Psoas muscle (tissue), 8 donors: ENCODE measurements at places on chromosomes 11 and 22.

- no peak for DNase-seq
Measured at GRCh38 chr11:121439337-121439736, 12.8 kb upstream of the SORL1 start.

GRCh38 chr11:95256321-95256779 lies 25.3 kb upstream of the SESN3 start:
- DNase-seq: no peak

DNA sequence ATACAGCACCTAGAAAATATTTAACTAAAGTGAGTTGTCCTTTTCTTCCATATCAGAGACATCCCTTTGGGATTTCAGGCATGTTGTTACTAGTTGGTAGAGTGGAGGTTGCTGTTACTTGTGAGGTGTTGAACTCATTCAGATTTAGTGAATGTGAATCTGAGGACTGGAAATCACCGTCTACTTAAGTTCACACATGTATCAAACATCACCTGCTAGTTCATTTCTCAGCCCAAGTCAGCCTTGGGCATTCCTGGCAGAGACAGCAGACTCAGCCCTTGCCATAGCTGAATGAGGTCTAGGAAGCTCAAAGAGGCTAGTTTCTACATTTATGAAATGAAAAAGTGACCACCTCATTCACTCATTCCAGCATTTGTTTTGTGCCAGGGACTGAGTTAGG lies 9.7 kb downstream of the KDELR3 start:
- no peak for DNase-seq

DNA sequence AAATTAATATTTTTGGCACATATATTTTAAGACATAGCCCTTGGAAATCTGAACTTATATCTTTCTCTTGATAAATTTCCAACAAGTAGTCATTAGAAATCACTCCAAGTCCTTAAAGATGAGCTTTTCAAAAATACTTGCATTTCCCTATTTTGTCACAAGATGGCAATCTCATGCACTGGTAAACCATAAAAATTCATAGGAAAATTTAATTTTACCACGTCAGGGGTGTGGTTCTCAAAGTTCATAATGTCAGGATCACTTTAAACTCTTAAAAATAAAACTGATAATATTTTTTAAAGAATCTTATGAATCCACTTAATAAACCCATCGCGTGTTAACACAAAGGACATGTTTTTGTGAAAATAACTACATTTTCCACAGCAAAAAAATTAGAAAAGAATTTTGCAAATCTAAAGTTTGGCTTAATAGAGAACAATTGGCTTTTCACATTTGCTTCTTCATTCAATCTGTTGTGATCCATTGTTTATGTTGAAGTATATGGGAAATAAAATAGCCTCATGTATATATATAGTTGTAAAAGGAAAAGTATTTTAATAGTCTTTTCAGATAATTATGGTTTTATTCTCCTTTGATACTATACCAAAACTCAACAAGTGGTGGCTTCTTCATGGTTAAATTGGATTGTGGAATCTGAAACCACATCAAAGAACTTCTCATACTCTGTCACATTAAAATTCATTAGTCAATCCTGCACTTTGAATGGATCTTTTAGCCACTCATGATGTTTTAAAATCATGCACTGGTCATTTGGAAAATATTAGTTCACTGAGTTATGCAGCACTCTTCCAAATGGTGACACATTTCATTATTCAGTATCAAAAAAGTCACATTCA lies 169.1 kb downstream of the CADM1 start:
- DNase-seq: no peak

GRCh38 chr11:6298605-6299004 lies 21.7 kb downstream of the CAVIN3 start:
- DNase-seq: peak; percentile 64

- DNase-seq: no peak
Measured at GRCh38 chr11:118841469-118842242, 42.0 kb upstream of the CXCR5 start.

DNA sequence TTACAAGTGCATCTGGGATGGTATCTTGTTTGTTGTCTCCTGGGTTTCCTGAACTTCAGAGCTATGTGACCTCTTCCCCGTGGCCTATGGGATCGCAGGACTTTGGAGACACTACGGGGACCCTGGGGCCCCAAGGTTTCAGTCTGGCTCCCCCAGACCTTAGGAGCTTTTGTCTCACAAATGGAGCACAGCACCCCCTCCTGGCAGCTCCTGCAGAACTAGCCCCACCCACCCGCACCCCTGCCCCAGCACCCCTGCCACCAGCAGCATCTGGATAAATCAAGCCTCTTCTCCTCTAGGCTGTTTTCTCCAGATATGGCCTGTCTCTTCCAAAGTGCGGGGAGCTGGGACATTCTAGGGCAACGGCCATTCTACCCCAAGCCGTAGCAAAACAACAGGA lies 10.4 kb downstream of the RCOR2 start:
- no peak for DNase-seq

DNA sequence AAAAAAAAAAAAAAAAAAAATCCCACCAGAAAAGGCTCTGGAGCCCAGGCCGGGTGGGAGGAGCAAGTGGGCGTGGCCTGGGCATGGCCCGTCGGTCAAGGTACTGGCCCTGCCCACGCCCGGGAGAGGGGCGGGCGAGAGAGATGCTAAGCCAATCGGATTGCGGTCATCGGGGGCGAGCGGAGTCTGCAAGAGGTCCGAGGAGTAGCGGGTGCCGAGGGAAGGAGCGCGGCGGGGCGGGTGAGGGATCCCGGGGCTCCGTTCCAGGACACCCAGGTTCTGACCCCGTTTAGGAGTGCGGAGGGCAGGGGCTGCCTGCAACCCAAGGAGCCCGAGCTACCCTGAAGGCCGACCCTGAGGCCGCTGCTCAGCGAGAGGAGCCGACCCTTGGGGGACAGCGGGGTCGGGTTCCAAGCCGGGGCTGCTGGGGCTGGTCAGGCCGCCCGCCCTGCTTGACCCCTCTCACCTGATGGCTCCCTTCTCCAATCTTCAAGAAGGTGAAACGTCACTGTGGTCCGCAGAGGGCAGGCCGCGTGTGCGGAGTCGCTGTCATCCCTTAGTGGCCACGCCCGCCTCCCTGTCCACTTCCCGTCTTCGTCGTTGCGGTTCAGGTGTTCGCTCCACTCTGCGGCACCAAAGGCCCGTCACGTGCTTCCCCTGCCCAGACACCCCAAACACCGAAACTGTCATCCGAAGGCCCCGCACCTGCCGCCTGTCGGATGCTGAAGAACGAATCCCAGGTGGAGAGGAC lies 11.1 kb upstream of the TAB1 start:
- DNase-seq: peak; percentile 85

GRCh38 chr11:128236506-128237498 lies 350.6 kb downstream of the ETS1 start:
- DNase-seq: no peak

DNA sequence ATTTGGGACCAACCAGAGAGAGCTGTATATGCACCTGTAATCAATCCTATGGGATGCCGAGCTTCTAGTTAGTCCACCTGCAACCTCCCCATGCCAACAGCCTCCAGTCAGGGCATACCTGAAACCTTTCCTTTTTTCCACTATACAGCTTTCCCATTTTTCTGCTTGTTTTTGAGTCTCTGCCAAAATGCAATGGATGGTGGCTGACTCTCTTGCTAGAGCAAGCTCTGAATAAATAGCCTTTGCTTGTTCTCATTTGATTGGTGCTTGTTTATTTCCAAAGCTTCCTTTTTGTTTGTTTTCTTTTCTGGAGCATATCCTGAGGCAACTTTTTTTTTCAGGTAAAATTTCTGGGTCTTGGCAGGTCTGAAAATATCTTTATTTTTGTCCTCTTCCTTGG lies 58.0 kb upstream of the PLET1 start:
- DNase-seq: no peak

- no peak for DNase-seq
Measured at GRCh38 chr11:67400251-67400941, 1.3 kb downstream of the PPP1CA start.

DNA sequence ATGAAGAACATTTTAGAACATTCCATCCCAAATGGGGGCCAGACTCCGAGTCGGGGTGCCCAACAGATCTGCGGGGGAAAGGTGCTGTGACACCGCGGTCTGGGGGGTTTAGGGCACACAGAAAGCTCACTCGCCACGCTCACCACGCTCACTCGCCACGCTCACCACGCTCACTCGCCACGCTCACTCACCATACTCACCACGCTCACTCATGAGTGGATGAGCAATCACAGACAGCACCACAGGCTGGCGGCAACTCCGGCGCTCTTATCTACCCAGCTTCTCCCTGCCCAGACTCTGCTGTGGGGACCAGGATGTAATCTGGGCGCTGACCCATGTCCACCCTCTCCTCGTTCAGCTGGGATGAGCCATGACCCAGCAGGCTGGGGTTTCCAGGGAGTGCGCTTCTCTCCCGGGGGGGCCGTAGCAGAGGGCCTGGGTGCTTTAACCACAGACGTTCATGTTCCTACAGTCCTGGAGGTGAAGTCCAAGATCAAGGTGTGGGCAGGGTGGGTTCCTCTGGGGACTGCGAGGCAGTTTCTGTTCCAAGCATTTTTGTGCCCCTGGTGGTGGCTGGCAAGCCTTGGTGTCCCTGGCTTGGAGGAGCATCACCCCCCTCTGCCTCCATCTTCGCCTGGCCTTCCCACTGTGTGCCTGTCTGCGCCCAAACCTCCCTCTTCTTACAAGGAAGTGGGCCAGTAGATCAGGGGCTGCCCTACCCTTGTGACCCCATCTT lies 141.2 kb downstream of the CTTN start:
- no peak for DNase-seq

- peak; percentile 87 for DNase-seq
Measured at GRCh38 chr11:44564670-44565210, 723 bp upstream of the CD82 start.

GRCh38 chr11:111815489-111815888 lies 49.3 kb upstream of the PPP2R1B start:
- DNase-seq: no peak

- DNase-seq: no peak
Measured at GRCh38 chr11:16942342-16942741, 71.9 kb downstream of the PLEKHA7 start.

- DNase-seq: no peak
Measured at GRCh38 chr22:27239520-27239919, 562.0 kb downstream of the MN1 start.

GRCh38 chr11:69352715-69353319 lies 58.9 kb downstream of the MYEOV start:
- no peak for DNase-seq

- no peak for DNase-seq
Measured at GRCh38 chr11:119518746-119519730, 96.1 kb upstream of the THY1 start.

GRCh38 chr11:5663511-5663910 lies 21.4 kb downstream of the TRIM5 start:
- no peak for DNase-seq

DNA sequence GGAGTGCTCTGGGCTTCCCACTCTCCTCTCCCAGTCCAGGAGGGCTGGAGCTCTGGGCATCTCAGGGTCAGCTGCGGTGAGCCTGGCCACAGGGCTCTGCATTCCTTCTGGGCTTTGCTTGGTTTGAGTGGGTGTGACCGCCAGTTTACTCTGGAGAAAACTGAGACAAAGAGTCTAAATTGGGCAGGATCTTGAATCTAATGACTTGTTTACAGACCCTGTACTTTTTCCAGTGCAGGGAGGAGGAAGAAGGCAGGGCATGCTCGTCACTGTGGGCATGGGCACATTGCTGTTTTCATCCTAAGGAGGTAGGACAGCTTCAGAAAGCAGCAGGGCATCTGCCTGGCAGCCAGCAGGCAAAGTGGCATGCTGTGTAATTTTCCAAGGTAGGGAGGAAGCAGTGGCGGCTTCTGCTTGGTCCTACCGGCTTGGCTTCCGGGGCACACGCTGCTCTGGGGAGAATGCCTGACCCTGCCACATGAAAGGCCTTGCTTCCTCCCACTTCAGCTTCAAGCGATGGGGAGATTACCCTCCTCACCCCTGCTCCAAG lies 22.9 kb downstream of the FLI1 start:
- DNase-seq: no peak

DNA sequence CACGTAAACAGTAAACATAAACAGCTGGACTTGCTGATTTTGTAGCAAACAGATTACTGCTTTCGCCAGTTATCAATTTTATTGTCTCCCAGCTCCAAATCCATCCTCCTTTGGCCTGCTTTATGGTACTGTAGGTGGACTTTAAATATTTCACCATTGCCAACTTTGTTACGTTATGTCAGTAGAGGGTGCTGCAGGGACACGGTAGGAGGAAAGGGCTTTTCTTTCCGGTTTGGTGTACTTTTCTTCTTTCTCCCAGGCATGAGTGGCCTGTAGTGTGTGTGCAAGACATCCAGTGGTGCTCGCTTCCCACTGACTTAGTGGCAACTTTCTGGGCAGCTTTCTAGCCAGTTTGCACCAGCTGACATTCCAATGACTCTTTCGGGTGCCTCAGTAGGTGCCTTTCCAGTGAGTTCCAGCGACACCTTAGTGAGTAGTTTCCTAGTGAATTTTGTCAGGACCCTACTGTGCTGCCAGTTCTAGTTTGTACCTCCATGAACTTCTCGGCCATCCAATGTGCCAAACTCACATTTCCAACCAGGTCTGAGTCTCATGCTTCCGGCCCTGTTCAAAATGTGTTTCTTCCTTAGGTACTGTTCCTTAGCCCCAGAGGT lies 267.6 kb upstream of the TENM4 start:
- no peak for DNase-seq
